ENCODE measurements at places on chromosomes 12 and 14.
A peak's percentile ranks its signal among the peaks of the same experiment; 100 is the strongest.

DNA sequence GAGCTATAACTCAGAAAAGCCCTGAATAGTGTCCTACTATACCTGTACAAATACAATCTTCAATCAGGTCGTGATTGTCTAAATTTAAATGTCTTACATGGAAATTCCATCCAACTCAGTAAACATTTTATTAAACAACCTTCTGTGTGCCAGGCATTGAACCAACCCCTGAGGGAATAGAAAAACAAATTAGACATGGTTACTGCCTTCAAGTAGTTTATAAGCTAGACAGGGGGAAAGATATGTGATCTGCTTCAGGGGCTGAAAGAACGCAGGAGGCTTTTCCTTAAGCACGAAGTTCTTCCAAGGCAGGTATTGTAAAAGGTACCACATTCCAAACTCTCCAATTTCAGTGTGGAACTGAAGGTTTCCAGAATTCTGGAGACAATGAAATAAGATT lies 39.7 kb upstream of the STAB2 start:
- no peak for DNase-seq

- DNase-seq = no peak
Measured at GRCh38 chr14:39173198-39173597, 1.9 kb upstream of the PNN start.

- no peak for DNase-seq
Measured at GRCh38 chr12:47139000-47139681, 59.4 kb upstream of the AMIGO2 start.

DNA sequence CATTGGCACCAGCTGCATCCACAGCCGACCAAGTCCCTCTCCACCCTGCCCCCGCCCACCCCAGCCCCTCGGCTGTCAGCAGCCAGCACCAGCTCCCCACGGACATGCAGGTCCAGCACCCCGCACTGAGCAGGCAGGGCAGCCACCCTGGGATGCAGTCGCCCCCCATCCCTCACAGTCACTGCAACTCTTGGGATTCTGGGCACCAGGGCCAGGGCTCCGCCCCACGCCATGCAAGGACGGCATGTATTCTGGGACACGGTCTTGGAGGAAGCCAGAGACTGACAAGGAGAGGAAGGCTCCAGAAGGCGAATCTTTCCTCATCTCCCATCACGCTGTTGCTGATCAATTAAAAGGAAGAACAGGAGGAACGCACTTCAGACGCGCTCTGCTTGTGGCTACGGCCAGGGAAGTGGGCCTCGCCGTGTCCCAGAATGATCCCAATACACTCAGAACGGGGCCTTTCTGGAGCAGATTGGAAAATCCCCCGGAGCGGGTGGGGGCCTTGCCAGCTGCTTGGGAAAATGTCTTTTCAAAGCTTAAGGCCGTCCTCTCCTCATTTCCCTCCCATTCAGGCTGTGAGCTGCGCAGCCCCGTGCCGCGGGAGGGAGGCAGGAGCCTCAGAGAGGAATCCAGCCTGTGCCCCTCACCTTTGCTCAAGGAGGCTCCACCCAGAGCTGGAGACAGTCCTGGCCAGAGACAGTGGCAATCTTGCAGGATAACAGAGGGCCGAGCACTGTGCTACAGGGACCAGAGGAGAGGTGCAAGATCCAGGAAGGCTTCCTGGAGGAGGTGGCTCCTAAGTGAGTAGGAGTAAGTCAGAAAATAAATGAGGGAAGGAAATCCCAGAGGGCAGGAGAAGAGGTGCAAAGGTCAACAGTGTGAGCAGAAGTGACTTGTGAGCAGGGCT lies 54.1 kb upstream of the DIO3 start:
- no peak for DNase-seq

DNA sequence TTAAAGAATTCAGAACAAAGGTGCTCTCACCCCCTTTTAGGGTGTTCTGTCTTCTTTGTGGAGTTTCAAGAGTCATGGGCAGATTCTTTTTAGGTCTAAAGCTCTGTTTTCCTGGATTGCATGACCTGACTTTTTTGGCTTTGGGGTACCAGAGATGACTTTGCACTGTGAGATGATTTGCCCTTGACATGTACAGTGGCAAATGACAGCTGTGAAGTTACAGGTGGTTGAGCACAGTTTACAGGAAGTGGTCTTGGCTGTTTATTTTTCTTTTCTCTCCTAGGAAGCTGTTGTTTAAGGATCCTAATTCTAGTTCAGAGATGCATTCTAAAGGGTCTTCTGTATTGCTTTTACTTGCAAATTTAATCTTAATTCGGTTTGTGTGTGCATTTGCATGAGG lies 83.8 kb upstream of the METAP2 start:
- DNase-seq = no peak

DNA sequence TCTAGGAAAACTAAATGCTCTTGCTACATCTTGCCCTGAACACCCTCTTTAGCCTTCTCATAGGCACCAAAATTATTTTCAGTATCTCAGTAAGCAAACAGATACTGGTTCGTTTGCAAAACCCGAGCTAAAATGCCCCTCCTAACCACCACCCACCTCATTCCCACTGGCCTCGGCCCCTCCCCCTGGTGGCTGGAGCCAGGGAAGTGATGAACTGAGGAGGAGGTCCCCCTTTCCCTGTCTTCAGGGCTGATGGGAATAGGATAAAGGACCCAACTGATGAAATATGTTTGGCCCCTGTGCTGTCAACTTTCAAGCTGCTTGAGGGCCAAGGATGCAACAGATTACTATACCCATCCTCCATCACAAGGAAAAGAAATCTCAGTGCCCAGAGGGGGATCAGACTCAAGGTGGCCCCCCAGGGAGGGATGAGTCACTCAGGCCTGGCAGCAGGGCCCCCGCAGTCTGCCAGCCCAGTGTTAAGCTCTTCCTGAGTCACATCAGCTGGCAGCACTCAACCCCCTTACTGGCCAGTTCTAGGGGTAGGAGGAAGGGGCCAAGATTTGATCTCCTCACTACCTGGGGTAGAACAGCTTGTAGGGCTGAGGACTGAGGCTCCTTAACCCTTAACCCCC lies 1.7 kb downstream of the ANKRD52 start:
- DNase-seq = no peak

GRCh38 chr12:64780132-64780530 lies 20.9 kb upstream of the GNS start:
- no peak for DNase-seq

DNA sequence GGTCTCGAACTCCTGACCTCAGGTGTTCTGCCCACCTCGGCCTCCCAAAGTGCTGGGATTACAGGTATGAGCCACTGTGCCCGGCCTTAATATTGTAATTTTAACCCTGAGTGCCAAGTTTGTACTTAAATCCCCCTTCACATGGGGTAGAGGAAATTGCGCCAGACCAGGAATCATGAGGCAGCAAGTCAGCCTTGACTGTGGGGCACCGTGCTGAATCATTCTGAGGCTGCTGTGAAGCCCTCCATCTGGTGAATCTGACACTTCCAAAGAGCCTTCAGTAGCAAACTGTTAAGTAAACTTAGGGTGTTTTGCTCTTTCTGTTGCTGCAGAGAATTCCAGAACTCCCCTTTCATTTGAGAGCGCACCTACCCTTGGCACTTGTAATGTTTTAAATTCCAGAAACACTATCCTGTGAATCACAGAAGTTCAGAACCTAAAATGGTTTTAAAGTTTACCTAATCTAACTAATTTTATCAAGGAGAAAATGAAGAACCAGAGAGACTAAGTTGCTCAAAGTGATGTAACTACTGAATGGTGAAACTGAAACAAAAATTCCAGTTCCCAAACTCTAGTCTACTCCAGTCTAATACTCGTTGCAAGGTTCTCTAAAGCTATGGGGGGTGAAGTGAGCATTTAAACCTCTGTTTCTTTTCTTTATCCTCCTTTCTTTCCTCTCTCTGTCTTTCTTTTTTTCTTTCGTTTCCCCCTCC lies 7.5 kb downstream of the HEBP1 start:
- DNase-seq = no peak

DNA sequence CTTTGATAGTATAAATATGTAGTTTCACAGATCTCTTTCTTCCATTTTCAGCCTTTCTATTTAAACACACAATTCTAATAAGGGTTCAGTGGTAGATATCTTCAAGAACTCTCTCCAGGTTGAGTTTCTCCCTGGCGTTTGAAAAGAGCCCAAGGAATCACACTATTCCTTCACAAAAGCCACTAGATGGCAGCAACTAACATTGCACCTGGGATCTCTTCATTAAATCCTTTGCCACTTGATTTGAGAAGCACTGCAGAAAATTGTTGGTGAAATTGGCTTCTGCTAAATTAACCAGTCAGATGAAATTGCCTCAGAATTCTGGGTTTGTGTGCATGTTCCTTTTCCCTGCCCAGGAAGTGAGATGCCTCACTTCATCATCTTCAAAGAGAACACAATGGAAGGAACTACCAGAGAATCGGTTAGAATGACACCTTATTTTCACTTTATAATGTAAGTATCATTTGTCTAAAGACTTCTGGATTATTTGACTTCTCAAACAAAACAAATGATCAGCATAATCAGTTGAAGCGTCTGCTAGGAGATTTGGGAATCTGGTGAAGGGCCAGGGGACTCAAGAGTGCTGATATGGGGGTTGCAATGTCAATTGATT lies 6.8 kb downstream of the CCDC198 start:
- DNase-seq = no peak

GRCh38 chr14:77324816-77325745 lies 4.2 kb downstream of the GSTZ1 start:
- no peak for DNase-seq

DNA sequence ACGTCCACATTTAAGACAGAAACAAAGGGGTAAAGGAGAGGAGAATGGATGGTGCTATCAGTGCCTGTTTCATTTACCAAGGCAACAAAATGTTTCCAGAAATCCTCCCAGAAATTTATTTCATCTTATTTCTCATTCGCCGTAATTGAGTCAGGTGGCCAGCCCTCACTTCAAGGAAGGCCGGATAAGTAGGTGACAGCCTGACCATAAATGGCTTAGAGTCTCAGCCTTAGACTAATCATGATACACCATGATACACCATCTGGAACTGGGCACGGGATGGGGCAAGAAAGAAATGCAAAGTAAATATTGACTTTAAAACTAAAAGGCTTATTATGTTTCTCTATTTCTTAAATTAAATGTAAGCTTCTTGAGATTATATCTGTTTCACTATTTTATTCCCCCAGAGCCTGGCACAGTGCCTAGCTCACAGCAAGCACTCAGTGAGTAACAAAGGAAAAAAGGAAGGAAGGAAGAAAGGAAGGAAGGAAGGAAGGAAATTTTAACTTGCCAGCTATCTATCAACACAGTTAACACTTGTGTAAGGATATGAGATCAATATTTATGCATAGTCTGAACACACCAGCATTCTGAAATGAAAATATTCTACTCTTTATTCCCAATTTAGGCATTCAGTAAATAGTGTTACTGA lies 106.1 kb upstream of the FSCB start:
- DNase-seq = no peak

- DNase-seq = peak; percentile 86
Measured at GRCh38 chr12:57744194-57744776, 554 bp upstream of the TSPAN31 start.

GRCh38 chr12:10167599-10167998 lies 4.3 kb downstream of the OLR1 start:
- no peak for DNase-seq

- DNase-seq = no peak
Measured at GRCh38 chr14:49449749-49450148, 136.4 kb downstream of the RPS29 start.

- DNase-seq = no peak
Measured at GRCh38 chr12:107393043-107393717, 292.4 kb upstream of the PWP1 start.

DNA sequence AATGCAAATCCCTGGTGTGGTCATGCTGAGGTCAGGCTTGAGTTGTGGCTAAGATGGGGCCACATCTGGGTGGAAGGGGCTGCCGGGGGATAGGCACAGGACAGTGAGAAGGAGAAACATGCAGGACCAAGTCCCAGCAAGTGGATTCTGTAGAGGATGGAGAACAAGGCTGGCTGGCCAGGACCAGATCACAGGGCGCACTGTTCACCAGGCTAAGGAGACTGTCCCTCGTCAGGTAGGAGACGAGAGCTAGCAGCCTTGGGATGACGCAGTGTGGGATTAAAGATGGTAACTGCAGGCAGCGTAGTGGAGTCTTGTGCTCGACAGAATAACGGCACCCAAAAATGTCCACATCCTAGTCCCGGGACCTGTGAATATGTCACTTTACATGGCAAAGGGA lies 336.1 kb downstream of the BCL11B start:
- DNase-seq = no peak

DNA sequence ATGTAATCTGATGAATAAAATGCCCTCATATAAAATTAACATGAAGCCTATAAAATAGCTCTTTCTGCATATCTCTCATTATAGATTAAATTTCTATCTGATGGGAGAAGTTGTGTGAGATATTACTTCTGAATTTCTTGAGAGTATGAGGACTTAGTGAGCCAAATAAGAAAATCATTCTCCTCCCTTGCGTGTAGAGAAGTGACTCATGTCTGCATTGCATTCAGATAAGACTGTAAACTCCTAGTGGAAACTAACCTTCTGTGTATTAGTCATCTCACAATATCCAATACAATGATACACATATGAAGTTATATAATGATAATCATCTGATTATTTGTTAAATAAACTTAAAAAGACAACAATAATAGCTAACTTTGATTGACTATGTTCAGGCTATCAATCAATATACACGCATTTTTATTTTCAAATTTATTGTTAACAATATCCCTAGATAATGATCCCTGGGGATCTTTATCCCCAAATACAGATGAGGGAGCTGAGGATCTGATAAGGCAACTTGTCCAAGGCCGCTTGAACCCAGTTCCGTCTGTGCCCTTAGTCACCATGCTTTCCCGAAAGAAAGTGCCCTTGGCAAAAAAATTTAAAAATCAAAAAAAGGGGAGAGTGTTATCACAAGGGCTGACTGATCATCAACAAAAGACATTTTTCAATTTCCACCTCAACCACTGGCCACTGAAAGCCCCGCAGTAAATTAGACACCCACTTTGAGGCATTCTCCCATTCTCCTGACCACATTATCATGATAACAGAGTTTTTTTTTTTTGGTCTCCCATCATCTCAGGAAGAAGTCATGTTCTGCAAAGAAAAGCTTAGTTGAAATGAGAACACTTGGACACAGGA lies 189.2 kb upstream of the RASSF8 start:
- DNase-seq = no peak

DNA sequence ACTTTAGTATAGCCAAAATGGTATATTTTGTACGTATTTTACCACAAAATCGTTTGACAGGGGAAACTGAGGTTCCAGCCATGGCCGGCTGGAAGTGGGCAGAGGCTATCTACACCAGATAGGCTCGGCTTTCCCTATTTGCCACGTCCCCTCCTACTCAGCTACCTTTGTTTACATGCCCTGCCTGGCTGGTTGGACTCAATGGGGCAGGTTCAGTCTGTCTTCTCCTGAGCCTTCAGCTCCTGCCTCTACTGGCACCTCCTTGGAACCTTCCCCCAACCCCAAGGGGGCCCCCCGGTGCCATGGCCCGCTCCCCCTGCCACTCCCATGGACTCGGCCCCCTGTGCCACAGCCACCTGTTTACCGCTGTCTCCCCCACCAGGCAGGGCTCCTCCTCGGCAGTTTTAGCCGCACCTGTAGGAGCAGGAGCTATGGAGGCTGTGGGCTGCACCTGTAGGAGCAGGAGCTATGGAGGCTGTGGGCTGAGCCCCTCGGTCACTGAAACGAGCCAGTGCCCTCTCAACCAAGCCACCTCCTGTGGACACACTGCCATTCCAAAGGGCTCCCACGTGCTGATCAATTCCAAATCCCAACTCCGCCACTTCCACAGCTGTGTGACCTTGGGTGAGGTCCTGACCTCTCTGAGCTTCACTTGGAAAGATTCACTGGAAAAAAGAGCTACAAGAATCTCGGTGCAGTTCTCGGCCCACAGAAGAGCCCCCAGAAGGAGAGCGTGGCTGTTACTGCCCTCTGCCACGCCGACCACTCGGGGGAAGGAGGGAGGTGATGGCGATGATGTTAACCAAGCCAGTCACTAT lies 62.2 kb downstream of the NCOR2 start:
- no peak for DNase-seq

- peak; percentile 26 for DNase-seq
Measured at GRCh38 chr14:66508846-66509621, 1.1 kb downstream of the GPHN start.

All from T-helper 2 cell (primary cell).